Ovary (tissue), 10 donors: ENCODE measurements at places on chromosomes 12 and 14. TPM values are rescaled to one million over a fixed set of nuclear protein-coding genes. Genes with fewer than 3 reads are reported as not detected.

Gene MSI1
- 0.92 TPM for polyA plus RNA-seq

Gene PDZRN4
- 11.0 TPM for polyA plus RNA-seq

Gene SIRT4
- 2.0 TPM for polyA plus RNA-seq

Gene ADSS1
- polyA plus RNA-seq, result 4.1 TPM

Gene NPAS3
- polyA plus RNA-seq, result 1.9 TPM

Gene SMCO3
- polyA plus RNA-seq, result 0.30 TPM

Gene CISTR
- polyA plus RNA-seq, result not detected

DNA sequence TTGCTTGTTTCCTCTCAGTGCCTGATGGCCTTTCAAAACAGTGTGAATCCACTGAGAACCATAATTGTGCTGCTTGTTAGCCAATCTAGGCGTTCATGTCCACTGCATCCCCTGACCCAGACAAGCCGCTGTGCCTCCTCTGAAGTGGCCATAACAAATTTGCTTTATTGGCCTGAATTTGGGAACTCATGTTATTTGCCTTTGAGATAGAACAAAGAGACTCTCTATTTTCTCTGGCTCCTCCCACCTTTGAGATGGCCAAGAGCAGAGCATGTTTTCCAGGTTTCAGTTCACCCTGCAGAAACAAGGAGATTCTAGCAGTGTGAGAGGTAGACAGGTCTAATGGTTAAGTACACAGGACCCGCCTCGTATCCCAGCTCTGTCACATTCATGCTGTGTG lies 723.9 kb downstream of the MED13L start:
- DNase-seq, result no peak

DNA sequence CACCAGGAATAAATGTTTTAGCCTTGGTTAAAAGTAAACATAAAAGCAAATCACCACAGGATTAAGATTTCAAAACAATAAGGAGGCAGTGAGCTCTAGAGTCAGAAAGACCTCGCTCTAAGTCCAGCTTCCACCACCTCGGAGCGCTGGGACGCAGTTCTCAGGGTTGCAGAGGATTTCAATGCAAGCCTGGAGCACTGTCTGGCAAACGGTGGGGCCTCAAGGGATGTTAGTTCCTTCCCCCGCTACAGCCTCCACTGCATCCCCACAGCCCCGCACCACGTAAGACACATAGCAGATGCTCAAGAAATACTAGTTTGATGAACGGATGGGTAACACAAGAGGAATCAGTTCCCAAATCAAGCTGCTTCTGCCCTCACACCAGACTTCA lies 39.3 kb upstream of the TMCC3 start:
- peak; percentile 50 for DNase-seq

DNA sequence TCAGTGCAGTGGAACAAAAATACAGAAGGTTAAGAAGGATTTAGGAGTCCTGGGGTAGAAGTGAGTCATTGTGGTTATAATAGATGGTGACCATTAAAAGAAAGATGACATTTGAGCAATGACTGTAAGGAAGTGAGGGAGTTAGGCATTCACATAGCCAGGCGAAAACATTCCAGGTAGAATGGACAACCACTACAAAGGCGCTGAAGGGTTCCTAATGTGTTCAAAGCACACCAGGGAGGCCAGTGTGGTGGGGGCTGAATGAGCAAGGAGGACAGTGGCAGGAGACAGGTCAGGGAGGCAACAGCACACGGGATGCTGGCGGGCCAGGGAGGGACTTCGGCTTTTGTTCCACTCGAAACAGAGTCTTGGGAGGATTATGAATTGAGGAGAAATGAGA lies 129.9 kb downstream of the NPAS3 start:
- no peak for DNase-seq

GRCh38 chr14:75454963-75455546 lies 27.2 kb downstream of the JDP2 start:
- DNase-seq, result peak; percentile 66

GRCh38 chr14:57820581-57820980 lies 45.3 kb downstream of the SLC35F4 start:
- no peak for DNase-seq

GRCh38 chr14:34966413-34966812 lies 16.4 kb upstream of the SRP54 start:
- no peak for DNase-seq

GRCh38 chr12:11580125-11580751 lies 69.2 kb upstream of the ETV6 start:
- no peak for DNase-seq

- no peak for DNase-seq
Measured at GRCh38 chr12:112239020-112239419, 113.7 kb downstream of the TRAFD1 start.

DNA sequence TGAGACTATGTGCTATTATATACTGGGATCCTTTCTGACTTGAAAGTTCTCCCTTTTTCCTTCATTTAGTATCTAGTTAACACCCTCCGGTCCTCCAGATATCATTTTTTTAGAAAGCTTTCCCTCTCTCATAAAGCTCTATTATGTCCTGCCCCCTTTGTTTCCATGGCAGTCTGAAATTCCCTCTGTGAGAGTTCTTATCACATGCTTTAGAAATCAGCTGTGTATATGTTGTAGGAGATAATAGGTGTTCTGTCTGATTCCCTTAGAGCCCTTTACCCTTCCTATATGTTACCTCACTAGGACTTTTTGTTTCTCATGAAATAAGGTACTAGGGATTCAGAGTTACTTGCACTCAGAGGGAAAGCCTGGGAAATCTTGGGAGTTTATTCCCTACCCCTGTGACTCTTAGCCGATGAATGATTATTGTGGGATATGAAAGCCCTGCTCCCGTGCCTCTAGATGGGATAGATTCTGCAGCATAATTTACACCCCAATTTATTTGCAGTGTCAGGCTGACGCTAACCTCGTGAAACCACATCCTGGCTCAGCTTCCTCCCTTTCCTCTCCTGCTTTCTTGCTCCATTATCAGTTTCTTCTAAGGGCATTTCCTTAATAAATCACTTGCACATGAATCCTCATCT lies 448.4 kb downstream of the MDGA2 start:
- no peak for DNase-seq

DNA sequence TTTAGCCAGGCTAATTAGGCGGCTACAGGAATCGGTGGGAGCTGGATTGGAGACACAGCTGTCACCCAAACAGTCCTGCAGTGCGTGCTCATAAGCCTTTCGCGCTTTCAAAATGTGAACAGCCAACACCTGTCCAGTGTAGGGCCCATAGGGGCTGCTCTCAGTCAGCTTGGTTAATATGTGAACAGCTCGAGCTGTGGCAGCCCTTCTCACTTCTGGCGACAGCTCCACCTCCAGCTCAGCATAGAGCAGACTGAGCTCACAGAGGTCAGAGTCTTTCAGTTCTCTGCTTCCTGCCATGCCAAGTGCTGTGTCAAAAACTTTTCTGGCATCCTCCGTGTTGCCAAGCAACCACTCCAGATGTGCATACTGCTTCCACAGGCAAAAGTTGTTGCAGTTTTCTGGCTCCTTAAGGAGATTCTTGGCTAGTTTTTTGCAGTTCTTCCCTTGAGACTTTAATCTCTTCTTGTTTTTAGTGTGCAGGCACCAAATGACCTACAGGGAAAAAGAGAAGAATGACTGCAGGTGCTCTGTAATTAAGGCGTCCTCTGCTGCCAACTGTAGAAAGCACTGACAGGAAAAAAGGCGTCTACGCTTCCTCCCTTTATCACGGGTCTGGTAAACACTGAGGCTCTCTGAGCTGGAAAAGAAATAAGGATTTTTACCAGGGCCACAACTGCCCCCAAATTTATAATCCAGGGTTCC lies 32.5 kb downstream of the PSMC1 start:
- DNase-seq, result no peak

DNA sequence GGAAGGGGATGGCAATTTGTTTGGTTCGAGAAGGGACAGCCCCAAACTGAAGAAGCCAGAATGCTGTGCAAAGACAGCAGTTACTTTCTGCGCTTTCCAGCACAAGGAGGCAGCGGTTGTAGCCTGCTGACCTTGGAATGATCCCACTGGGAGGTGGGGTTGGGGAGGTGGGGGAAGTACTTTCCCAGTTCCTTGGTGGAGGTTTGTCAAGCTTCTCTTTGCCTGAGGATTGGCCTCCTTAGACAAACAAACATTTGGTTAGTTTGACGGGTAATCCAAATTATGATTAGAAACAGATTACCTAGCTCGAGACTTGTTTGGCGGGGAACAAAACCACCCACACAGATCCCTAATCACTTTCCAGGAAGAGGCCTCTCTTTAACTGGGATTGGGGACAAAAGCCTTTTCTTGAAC lies 79.1 kb upstream of the EGLN3 start:
- peak; percentile 26 for DNase-seq

GRCh38 chr12:7008864-7009263 lies 9.4 kb downstream of the LPCAT3 start:
- DNase-seq, result no peak

GRCh38 chr12:93876360-93876759 lies 199.2 kb downstream of the CRADD start:
- no peak for DNase-seq

DNA sequence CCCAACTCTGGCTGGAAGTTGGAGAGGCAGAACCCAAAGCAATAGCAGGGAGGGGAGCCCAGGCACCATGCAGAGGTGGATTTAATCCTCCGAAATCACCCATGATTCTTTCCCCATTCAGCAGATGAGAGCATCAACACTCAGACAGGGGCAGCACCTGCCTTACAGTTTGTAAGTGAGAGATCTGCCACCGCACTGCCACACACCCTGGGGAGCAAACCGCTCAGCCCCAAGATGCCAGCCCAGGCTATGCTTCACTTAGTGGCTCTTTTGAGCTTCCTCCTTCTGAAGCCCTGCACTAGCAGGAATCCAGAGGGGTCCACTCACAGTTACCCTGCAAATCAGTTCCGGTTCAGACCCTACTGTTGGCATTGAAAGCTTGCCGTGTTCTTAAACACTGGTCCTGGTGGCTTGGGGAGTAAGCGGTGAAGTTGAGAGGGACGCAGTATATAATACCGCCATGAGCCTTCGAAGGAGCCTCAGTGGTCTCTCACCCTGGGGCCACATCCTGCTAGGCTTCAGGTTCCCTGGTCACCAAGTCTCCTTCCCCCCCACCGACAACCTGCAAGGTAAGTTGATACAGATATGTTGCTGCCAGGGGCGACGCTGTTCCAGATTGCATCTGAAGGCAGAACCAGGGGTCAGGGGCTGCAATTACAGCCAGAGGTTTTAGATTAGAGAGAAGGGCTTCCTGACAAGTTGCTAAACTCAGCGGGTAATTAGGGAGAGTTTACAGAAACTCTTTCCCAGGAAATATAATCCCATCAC lies 72.0 kb upstream of the CCND2 start:
- no peak for DNase-seq
